Keratinocyte (primary cell): ENCODE measurements at places on chromosomes 2 and 18. TPM values are rescaled to one million over a fixed set of nuclear protein-coding genes. Genes with fewer than 3 reads are reported as not detected.

DNA sequence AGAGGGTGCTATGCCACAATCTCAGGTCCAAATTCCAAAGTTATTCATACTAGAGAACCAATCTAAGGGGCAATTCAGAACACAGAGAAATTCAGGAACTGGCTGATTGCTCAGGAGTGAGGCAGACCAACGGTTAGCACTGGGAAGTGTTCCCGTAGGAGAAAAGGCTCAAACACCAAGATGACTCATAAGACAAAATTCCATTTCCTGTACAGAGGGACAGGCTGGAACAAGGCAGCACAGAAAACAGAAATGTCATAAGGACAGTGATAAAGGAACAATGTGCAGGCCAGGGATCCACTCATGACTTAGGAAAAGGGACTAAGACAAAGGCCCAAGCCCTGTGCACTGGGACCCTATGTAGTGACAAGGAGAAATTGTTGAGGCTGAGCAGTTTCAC, 54.2 kb downstream of the PDE1A start:
- peak; percentile 66 for DNase-seq

DNA sequence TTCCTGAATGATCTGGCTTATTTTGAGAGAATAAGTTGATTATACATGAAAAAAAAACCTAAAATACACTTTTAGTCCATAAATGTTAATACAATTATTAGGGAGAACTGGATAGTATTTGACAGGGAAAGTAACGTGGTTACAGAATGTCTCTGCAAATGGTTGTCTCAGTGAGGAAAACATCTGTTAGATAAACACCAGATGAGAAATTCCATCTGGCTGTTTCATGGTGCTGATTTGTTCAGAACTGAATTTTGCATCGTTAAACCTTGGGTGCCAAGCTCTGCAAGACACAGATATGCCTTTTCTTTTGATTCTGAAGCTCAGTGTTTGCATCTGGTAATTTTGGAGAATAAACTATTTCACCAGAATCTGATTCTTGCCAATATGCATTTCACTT, 90.4 kb downstream of the SCN3A start:
- no peak for DNase-seq

DNA sequence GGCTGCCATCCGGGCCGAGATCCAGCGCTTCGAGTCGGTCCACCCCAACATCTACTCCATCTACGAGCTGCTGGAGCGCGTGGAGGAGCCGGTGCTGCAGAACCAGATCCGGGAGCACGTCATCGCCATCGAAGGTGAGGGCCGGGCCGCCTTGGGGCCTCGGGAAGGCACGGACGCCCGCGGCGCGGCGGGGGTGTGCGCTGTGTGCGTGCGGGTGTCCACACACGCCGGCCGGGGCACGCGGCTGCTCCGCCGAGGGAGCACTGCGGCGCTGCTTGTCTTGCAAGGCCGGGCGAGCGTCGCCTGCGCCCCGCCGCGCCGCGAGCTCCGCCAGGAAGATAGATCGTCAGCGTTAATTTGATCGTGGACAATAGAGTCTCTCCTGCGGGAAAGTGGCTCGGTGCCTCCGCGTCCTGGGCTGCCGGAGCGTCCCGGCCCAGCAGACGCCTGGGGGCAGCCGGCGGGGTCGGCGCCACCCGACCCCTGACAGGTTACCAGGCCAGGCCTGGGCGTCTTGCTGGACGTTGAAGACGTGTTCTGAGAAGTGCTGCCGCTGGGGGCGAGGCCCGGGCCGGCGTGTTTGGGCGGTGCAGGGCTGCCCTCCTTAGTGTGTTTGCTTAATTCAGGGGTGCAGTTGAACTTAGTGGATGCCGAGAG, 1.0 kb downstream of the AGAP1 start:
- no peak for DNase-seq

- DNase-seq = no peak
Observed at GRCh38 chr2:227884511-227884947, 13.1 kb downstream of the DAW1 start.

DNA sequence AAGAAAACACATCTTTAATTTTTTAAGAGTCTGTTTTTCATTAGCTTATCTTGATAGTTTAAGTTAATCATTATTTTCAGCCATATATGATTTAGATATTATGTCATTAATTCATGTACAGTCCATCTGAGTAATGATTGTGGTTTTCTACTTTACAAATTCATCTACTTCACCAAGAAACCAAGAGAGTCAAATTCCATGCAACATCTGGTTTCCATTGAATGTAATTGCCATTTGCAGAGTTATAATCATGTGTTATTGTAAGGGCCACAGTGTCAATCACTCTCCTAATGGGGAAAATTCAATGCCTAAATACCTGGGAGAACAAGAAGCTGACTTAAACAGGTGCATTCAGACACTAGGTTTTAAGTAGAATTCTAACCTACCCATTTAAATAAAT, 217.2 kb upstream of the OSR1 start:
- no peak for DNase-seq

- DNase-seq = no peak
Observed at GRCh38 chr2:33929467-33929866, 330.4 kb upstream of the FAM98A start.

GRCh38 chr2:187037310-187037709, 188.3 kb upstream of the ZSWIM2 start:
- no peak for DNase-seq

DNA sequence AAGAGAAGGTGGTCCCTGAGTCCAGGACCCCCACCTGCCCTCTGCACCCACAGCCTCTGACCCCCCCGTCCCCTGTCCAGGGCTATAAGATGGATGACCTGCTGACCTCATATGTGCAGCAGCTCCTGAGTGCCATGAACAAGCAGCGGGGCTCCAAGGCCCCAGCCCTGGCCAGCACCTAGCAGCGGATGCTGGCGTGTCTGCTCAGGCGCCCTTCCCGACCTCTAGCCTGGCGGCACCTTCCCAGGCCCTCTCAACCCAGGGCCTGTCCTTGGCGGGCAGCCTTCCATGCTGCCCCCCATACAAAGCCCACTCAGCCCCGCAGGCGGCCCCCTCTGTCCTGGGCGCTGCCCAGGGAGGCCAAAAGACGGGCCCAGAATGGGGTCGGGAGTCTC, 8.7 kb upstream of the GPR17 start:
- DNase-seq = no peak

- DNase-seq = no peak
Observed at GRCh38 chr18:45361125-45361851, 254.0 kb upstream of the SLC14A2 start.

- DNase-seq = no peak
Observed at GRCh38 chr2:202410092-202410491, 34.0 kb downstream of the BMPR2 start.

- no peak for DNase-seq
Observed at GRCh38 chr2:18819566-18819965, 230.2 kb upstream of the NT5C1B start.

DNA sequence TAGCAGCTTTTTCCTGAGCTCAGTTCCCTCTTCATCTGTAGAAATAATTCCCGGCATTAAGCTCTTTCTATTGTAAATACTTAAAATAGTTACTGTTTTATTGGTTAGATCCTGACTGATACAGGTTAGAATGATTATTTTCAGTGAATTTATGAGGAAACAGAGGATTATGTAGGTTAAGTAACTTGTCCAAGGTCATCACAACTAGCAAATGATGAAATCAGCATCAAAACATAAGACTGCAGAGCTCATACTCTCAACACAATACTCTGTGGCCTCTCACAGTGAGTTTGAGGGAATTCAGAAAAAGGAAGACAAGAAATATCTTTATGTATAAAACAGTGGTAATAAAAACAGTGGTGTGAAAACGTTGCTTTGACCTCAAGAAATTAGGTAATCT, 113.2 kb upstream of the DLX2 start:
- DNase-seq = no peak

GRCh38 chr2:237492137-237492890, 5.3 kb downstream of the MLPH start:
- no peak for DNase-seq

GRCh38 chr2:181149056-181149455, 168.7 kb downstream of the UBE2E3 start:
- no peak for DNase-seq

- no peak for DNase-seq
Observed at GRCh38 chr2:45382744-45383143, 228.3 kb downstream of the SRBD1 start.

DNA sequence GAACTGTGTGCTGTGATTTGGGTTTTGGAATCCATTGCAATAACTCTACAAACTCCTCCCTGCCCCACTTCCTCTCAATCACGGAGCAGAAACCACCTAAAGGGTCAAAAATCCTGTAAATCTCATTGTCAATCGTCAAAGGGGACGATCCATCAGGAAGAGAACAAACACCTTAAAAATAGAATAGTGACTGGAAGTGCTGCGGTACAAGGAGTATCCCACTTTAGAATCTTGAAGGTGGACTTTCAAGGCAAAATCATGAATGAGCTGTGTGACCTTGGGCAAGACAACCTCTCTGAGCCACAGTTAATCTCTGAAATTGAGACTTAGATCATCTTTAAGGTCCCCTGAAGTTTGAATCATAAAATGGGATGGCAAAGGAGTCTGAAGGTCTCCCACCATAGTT, 5.9 kb downstream of the PMAIP1 start:
- DNase-seq = no peak

DNA sequence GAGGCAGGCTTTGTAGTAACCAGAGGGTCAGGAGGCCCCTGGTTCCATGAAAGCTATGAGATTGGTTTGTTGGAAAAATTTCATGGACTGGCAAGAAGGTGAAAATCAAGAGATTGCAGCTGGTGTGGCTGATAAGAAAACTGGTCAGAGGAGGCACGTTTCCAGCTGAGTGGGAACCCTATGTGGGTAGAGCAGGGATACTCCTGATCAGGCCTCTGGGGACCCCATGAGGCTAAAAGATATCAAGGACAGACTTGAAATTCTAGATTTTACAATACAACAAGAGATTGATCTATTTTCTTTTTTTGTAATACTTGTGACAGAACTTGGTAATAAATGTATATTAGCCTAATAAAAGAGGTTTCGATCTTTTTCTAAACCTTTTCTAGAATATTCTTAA, 1615.1 kb downstream of the DPP10 start:
- no peak for DNase-seq

DNA sequence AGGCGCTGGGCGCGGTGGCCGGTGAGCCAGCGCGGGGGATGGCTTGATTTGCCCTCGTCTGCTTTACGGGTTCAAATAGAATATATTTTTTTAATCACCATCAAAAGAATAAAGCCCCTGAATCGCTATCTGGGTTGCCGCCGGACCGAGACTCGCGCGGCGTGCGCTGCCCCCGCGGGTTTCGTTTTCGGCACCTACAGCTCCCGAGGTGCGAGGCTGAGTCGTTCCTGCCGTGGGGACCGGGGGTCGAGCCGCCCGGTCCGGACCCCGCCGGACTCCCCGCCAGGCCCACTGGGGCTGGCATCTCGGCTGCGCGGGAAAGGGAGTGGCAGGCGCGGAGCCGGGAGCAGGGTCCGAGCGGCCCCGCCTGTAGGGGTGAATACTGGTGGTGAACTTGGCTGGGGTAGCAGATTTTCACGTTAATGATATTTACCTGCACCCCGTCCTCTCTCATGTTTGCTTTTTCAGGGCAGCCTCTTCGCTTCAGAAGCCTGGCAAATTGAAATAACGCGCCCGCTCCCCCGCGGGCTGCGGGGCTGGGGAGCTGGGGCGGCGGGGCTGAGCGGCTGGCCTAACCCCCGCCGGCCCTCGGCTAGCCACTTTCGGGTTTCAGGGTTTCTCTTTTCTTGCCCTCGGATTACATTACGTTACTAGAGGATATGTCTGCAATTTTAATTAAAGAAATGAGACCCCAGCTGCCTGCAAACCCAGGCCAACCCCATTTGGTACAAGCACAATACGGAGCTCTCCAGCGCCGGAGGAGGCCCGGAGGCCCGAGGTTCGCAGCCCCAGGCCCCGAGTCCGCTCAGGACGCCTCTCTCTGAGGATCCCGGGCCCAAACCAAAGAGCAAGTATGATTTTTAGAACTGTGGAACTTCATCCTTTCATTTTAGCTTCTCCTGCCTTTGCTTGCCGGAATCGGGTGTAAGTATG, 1.7 kb upstream of the CELF4 start:
- DNase-seq = no peak

DNA sequence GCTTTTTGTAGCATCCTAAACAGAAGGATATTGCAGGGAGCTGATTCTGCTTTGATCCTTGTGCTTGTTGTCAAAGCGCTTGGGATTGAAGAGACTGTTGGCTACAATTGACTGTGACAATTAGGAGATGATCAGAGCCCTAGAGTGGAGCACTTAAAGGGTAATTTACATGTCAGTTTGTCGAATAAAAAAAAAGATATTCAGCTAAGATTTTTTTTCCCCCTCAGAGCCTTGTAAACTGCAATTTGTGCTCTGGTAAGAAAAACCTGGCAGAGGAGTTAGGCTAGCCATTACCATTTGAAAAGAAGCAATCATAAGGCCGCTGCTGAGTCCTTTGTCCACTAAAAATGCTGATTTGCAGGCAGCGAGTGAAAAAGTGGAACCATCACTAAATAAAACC, 47.8 kb upstream of the ZEB2 start:
- no peak for DNase-seq

DNA sequence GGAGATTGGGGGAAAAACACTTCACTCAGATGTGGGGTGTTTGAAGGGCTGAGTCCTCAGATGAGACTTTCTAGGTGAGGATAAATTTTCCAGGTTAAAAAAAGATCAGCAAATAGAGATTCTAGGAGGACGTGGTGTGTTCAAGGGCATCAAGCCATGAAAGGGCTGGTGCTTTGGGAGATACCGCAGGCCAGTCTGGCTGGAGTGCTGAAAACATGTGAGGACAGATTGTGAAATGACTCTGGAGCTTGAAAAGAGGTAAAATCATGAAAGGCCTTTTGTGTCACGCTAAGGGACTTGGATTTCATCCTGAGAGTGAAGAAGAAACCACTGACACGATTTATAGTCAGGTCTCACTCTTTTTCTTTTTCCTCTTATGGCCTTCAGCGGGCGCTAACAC, 320.5 kb downstream of the DPP10 start:
- no peak for DNase-seq

- no peak for DNase-seq
Observed at GRCh38 chr2:127735044-127735443, 33.7 kb downstream of the SFT2D3 start.

- DNase-seq = peak; percentile 79
Observed at GRCh38 chr2:133477616-133477990, 90.7 kb downstream of the NCKAP5 start.

Gene SLC5A7
- not detected in 3 replicates for polyA plus RNA-seq

Gene FAM110C
- 25.1 to 38.0 TPM (median 26.3 TPM) in 3 replicates for polyA plus RNA-seq

Gene C1QL2
- not detected in 3 replicates for polyA plus RNA-seq

Gene OTOF
- not detected in 3 replicates for polyA plus RNA-seq

Gene GNLY
- polyA plus RNA-seq = not detected in 3 replicates

Gene NTSR2
- polyA plus RNA-seq = not detected in 3 replicates

Gene ZBTB7C
- 0.15 to 0.77 TPM (median 0.58 TPM) in 3 replicates for polyA plus RNA-seq

Gene IL36A
- polyA plus RNA-seq = not detected in 3 replicates

Gene CDK5R2
- polyA plus RNA-seq = 0.03 TPM in 2 of 3 replicates, not detected in the other

Gene DNAJC5G
- polyA plus RNA-seq = not detected in 3 replicates

Gene TMEM37
- 0.10 to 0.18 TPM (median 0.13 TPM) in 3 replicates for polyA plus RNA-seq

Gene MYO5B
- polyA plus RNA-seq = 6.5 to 7.7 TPM (median 6.8 TPM) in 3 replicates

Gene ACADL
- 0.03 to 0.17 TPM (median 0.10 TPM) in 3 replicates for polyA plus RNA-seq

Gene KCNE4
- polyA plus RNA-seq = 0.01 to 0.13 TPM (median 0.09 TPM) in 3 replicates

Gene DIPK1C
- polyA plus RNA-seq = not detected in 3 replicates

Gene APOB
- polyA plus RNA-seq = 0.01 TPM in 2 of 3 replicates, not detected in the other
